ENCODE measurements at places on chromosomes 13 and 19. TPM values are rescaled to one million over a fixed set of nuclear protein-coding genes. Genes with fewer than 3 reads are reported as not detected.

ZNF222 gene
- total RNA-seq, result 3.4 TPM

ZNF382 gene
- 0.64 TPM for total RNA-seq

- no peaks in the 10 kb centered on the region for H3K27me3 ChIP-seq
- no peaks in the 10 kb centered on the region for H3K36me3 ChIP-seq
- no peak overlapping the region for H3K4me3 ChIP-seq
- no peak overlapping the region for H3K27ac ChIP-seq
These were observed 1262.7 kb upstream of the MIR17HG start for GRCh38 chr13:90084684-90085290.

DNA sequence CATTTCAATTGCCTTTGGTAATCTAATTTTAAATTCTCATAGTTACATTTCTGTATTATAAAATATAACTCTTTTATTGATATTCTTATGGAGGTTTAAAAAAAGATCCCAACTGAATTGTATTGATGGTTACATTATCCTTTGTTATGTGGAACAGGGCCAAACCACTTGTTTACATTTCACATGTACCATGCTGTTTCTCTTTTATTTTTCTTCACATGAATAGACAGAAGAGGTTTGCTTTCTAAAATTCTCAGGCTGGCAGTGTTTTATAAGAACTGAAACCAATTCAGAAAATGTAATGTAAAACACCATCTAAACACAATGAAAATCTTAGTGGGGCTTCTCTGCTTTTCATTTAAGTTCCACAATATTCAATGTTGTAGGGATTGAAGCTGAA lies 122.5 kb downstream of the GPC5 start:
- no peak overlapping the region for H3K27ac ChIP-seq
- H3K4me1 ChIP-seq, result no peaks in the 10 kb centered on the region
- no peak overlapping the region for H3K4me3 ChIP-seq

ZNF439 gene
- total RNA-seq, result 1.6 TPM

GRCh38 chr19:56683116-56683515 lies 11.6 kb upstream of the ZNF835 start:
- H3K27ac ChIP-seq, result no peak overlapping the region
- H3K27me3 ChIP-seq, result no peaks in the 10 kb centered on the region

DNA sequence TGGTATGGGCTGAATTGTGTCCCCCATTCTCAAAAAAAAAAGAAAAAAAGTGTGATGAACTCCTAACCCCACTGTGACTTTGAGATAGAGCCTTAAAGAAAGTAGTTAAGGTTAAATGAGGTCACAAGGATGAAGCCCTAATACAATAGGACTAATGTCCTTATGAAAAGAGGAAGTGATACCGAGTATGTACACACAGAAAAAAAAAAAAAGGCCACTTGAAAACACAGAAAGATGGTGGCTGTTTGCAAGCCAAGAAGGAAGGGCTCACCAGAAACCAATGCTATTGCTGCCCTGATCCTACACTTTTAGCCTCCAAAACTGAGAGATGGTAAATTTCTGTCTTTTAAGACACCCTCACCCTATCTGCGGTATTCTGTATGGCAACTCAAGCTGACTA lies 955.6 kb downstream of the PCDH17 start:
- H3K27me3 ChIP-seq, result no peaks in the 10 kb centered on the region
- H3K4me1 ChIP-seq, result no peaks in the 10 kb centered on the region
- no peak overlapping the region for H3K27ac ChIP-seq
- DNase-seq, result no peak
- H3K36me3 ChIP-seq, result no peaks in the 10 kb centered on the region
- H3K4me3 ChIP-seq, result no peak overlapping the region

- H3K27ac ChIP-seq, result no peak overlapping the region
- H3K4me1 ChIP-seq, result no peaks in the 10 kb centered on the region
- no peak for DNase-seq
- H3K36me3 ChIP-seq, result no peaks in the 10 kb centered on the region
- no peaks in the 10 kb centered on the region for H3K27me3 ChIP-seq
These were observed 911.7 kb upstream of the SLITRK6 start for GRCh38 chr13:86710896-86711295.

CCDC8 gene
- total RNA-seq, result 1.7 TPM

- DNase-seq, result no peak
- peak overlapping the region; percentile 0 for H3K4me3 ChIP-seq
- peak overlapping the region; percentile 56 for H3K27ac ChIP-seq
- no peaks in the 10 kb centered on the region for H3K27me3 ChIP-seq
- no peaks in the 10 kb centered on the region for H3K36me3 ChIP-seq
- peaks cover 7% of the 10 kb centered on the region for H3K4me1 ChIP-seq
These were observed 7.5 kb upstream of the GPR183 start for GRCh38 chr13:99314640-99315176.

POGLUT2 gene
- total RNA-seq, result 0.50 TPM

GRCh38 chr19:49255674-49256073 lies 69.3 kb downstream of the SLC6A16 start:
- H3K27ac ChIP-seq, result no peak overlapping the region
- no peaks in the 10 kb centered on the region for H3K36me3 ChIP-seq
- no peak for DNase-seq
- no peaks in the 10 kb centered on the region for H3K4me1 ChIP-seq
- no peak overlapping the region for H3K4me3 ChIP-seq

GRCh38 chr13:111629016-111629415 lies 308.6 kb downstream of the TEX29 start:
- no peaks in the 10 kb centered on the region for H3K27me3 ChIP-seq
- H3K4me3 ChIP-seq, result no peak overlapping the region
- no peak overlapping the region for H3K27ac ChIP-seq
- DNase-seq, result no peak
- no peaks in the 10 kb centered on the region for H3K4me1 ChIP-seq

GRCh38 chr13:99870541-99870940 lies 101.0 kb downstream of the ZIC5 start:
- H3K27me3 ChIP-seq, result no peaks in the 10 kb centered on the region
- H3K36me3 ChIP-seq, result no peaks in the 10 kb centered on the region
- no peak overlapping the region for H3K27ac ChIP-seq
- H3K4me3 ChIP-seq, result no peak overlapping the region
- H3K4me1 ChIP-seq, result no peaks in the 10 kb centered on the region

ADAT3 gene
- total RNA-seq, result 4.7 TPM

DNA sequence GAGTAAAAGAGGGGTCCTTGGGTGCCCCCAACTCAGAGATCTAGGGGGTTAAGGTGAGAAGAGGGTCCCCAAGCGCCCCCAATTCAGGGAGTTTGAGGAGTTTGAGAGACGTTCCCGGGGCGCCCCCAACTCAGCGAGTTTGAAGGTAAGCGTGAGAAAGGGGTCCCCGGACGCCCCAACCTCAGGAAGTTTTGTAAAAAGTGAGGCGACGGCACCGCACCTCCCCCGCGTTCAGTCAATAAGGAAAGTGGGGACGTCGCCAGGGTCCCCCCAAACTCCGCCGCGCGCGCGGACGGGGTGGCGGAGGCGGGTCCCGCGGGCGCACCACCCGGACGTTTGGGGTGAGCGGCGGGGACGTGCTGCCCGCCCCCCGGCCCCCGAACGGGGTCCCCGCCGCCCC lies 353 bp downstream of the RFX2 start:
- H3K36me3 ChIP-seq, result no peaks in the 10 kb centered on the region
- H3K27me3 ChIP-seq, result no peaks in the 10 kb centered on the region
- H3K27ac ChIP-seq, result peak overlapping the region; percentile 91
- DNase-seq, result no peak
- H3K4me3 ChIP-seq, result peak overlapping the region; percentile 93
- peaks cover 11% of the 10 kb centered on the region for H3K4me1 ChIP-seq

DNA sequence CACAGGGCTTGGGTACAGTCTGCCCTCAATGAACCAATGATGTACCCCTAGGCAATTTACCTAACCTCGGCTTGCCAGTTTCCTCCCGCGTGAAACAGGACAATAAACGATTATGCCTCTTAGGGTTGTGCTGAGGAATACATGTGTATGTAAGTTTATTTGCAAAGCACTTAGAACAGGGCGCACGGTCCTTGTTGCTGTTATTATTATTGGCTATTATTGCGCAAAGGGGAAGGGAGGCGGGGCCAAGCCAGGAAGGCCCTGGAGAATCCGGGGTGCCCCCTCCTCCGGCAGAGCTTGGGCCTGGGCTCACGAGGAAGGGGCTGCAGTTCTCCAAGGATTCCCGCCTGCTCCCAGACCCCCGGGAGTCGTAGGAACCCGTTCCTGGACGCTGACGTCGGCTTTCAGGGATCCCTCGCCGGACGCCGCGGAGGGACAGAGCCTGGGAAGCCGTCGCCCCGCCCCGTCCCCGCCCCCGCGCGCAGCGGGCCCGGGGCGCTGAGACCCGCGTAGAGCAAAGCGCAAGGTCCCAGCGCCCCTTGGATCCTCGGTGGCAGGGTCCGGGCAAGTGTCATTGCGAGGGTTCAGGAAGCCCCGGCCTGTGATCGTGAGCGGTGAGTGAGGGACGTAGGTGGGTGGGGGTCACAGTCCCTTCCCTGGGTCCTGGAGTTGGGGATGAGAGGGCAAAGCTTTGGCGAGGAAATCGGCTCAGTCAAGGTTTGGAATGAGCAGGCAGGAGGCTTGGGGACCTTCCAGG lies at the start of gene TMEM91:
TMEM91 (plus strand) TSS at position 293 of the 757 bp plus-strand sequence. CDS start 1,777 bp downstream, outside the sequence.
- peak within 1 kb of the TSS; percentile 86 for H3K4me3 ChIP-seq
- peak within 1 kb of the TSS; percentile 83 for H3K27ac ChIP-seq
- no peaks in the 10 kb centered on the region for H3K36me3 ChIP-seq
- H3K4me1 ChIP-seq, result peaks cover 67% of the 10 kb centered on the region

GRCh38 chr13:36370108-36370429 lies 23.9 kb upstream of the SPART start:
- H3K4me1 ChIP-seq, result no peaks in the 10 kb centered on the region
- H3K4me3 ChIP-seq, result no peak overlapping the region
- H3K27ac ChIP-seq, result no peak overlapping the region
- no peak for DNase-seq

TEX26 gene
- total RNA-seq, result not detected

IFNL3 gene
- not detected for total RNA-seq

ZNF563 gene
- total RNA-seq, result 5.0 TPM

DNA sequence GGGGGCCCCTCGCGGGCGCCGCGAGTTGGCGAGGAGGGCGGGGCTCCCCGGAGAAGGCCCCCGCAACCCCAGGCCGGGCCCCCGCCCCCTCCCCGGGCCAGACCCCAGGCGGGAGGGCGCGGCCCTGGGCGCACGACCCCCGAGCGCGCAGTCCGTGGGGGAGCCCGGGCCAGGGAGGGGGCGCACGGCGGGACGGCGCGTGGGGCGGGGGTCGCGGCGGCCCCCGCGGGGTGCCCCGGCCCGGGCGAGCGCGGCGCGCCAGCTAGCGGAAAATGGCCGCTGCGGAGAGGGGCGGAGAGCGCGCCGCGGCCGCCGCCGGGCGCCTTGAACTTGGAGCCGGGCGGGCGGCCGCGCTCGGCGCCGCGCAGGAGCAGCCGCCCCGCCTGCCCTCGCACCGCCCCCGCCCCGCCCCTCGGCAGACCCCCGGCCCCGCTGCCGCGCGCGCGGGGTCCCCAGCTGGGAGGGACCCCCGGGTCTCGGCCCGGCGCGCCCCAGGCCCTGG lies 6.4 kb upstream of the NFIC start:
- no peaks in the 10 kb centered on the region for H3K27me3 ChIP-seq
- DNase-seq, result no peak
- H3K4me3 ChIP-seq, result peak overlapping the region; percentile 99
- no peaks in the 10 kb centered on the region for H3K36me3 ChIP-seq
- peak overlapping the region; percentile 98 for H3K27ac ChIP-seq
- peaks cover 28% of the 10 kb centered on the region for H3K4me1 ChIP-seq

DNA sequence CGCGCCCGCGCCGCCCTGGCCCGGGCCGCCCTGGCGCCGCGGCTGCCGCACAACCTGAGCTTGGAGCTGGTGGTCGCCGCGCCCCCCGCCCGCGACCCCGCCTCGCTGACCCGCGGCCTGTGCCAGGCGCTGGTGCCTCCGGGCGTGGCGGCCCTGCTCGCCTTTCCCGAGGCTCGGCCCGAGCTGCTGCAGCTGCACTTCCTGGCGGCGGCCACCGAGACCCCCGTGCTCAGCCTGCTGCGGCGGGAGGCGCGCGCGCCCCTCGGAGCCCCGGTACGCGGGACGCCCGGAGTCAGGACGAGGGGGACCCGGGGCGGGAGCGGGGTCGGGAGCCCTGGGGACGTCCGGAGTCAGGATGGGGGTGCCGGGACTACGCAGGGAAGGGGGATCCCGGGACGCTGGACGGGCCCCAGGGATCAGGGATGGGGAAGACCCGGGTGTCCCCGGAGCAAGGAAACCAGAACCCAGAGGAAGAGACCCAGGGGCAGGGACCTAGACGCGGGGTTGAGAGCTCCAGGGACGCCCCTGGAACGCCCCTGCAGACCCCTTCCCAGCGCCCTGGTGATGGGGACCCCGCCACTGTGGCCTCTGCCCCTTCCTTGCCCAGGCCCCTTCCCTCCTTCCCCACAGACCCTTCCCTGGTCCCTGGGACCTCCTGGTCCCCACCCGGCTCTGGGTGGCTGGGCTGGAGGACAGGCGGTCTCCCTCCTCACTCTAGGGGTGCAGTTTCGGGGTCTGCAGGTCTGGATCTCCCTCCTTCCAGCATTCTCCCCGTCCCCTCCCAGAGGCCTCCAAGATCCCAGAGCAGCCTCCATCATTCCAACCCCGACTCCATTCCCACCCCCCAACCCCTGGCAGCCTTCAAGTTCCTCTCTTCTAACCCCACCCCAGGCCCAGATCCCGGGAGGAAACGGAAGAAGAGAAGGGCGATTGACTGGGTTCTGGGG lies 645 bp downstream of the GRIN3B start:
- peaks cover 12% of the 10 kb centered on the region for H3K27me3 ChIP-seq
- H3K4me3 ChIP-seq, result peak overlapping the region; percentile 32
- no peak for DNase-seq
- H3K27ac ChIP-seq, result no peak overlapping the region

CTXN1 gene
- total RNA-seq, result 0.35 TPM

- H3K4me3 ChIP-seq, result no peak overlapping the region
- no peak overlapping the region for H3K27ac ChIP-seq
- no peaks in the 10 kb centered on the region for H3K4me1 ChIP-seq
- H3K27me3 ChIP-seq, result no peaks in the 10 kb centered on the region
These were observed 16.2 kb upstream of the ACOD1 start for GRCh38 chr13:76932076-76932475.

DNA sequence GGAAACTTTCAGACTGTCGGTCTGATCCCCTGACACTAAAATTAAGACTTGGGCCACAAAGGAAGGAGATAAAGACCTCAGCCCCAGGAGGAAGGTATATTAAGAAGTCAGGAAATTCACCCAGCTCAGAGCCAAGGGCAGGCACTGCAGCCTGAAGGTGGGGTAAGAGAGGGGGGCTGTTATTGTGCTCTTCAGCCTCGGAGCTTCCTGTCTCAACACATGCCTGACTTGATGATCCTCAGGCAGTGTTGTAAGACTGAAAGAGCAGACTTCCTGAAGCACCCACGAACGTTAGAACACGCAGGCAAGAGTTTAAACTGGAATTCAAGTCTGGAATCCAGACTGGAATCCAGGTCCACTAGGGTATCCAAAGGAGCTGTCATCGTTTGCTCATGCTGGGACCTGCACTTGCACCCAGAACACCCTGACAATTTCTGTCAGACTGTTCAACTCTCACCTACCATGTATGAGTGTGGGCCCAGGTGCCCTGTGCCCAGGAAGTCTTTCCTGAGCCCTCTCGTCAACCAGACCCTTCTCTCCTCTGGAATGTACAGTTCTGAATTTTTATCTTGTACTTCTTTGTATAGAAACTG lies 10.7 kb upstream of the FLT1 start:
- no peaks in the 10 kb centered on the region for H3K27me3 ChIP-seq
- H3K4me3 ChIP-seq, result no peak overlapping the region
